Gastrocnemius medialis (tissue), 4 donors: ENCODE measurements at places on chromosomes 16 and 17. TPM values are rescaled to one million over a fixed set of nuclear protein-coding genes. Genes with fewer than 3 reads are reported as not detected.

The OTOP2 gene
- 0.19 TPM for total RNA-seq

The DNAH2 gene
- total RNA-seq: not detected

The RSAD1 gene
- total RNA-seq: 38.4 TPM

The MT1G gene
- total RNA-seq: not detected
